Pericardium fibroblast (primary cell): ENCODE measurements at places on chromosomes 3 and 15. TPM values are rescaled to one million over a fixed set of nuclear protein-coding genes. Genes with fewer than 3 reads are reported as not detected.

The BNC1 gene
- total RNA-seq, result 4.5 and 10.2 TPM in 2 replicates

The THRB gene
- 3.3 and 6.0 TPM in 2 replicates for total RNA-seq

The SERPINI2 gene
- total RNA-seq, result not detected in 2 replicates

The FGD5 gene
- total RNA-seq, result 1.2 and 1.8 TPM in 2 replicates

The COL6A5 gene
- not detected in 2 replicates for total RNA-seq

The CORO2B gene
- 11.6 and 21.0 TPM in 2 replicates for total RNA-seq

The GOLGA6L10 gene
- 0.23 TPM in 1 of 2 replicates, not detected in the other for total RNA-seq

The ZNF502 gene
- total RNA-seq, result 4.1 and 4.6 TPM in 2 replicates

The FRMD4B gene
- total RNA-seq, result 3.0 and 6.0 TPM in 2 replicates

The PRTG gene
- 0.68 and 2.9 TPM in 2 replicates for total RNA-seq

The FBXO40 gene
- not detected in 2 replicates for total RNA-seq

The TRIM42 gene
- not detected in 2 replicates for total RNA-seq

The ST3GAL6 gene
- 3.7 and 4.0 TPM in 2 replicates for total RNA-seq

The ADAMTS7 gene
- total RNA-seq, result 28.6 and 30.8 TPM in 2 replicates

The RGMA gene
- 10.4 and 17.7 TPM in 2 replicates for total RNA-seq

The PLA2G4D gene
- not detected in 2 replicates for total RNA-seq

The CHST2 gene
- total RNA-seq, result 48.9 and 62.1 TPM in 2 replicates

The TRH gene
- 0.85 TPM in 1 of 2 replicates, not detected in the other for total RNA-seq
